ENCODE measurements at places on chromosomes 5 and 9. TPM values are rescaled to one million over a fixed set of nuclear protein-coding genes. Genes with fewer than 3 reads are reported as not detected.

DNA sequence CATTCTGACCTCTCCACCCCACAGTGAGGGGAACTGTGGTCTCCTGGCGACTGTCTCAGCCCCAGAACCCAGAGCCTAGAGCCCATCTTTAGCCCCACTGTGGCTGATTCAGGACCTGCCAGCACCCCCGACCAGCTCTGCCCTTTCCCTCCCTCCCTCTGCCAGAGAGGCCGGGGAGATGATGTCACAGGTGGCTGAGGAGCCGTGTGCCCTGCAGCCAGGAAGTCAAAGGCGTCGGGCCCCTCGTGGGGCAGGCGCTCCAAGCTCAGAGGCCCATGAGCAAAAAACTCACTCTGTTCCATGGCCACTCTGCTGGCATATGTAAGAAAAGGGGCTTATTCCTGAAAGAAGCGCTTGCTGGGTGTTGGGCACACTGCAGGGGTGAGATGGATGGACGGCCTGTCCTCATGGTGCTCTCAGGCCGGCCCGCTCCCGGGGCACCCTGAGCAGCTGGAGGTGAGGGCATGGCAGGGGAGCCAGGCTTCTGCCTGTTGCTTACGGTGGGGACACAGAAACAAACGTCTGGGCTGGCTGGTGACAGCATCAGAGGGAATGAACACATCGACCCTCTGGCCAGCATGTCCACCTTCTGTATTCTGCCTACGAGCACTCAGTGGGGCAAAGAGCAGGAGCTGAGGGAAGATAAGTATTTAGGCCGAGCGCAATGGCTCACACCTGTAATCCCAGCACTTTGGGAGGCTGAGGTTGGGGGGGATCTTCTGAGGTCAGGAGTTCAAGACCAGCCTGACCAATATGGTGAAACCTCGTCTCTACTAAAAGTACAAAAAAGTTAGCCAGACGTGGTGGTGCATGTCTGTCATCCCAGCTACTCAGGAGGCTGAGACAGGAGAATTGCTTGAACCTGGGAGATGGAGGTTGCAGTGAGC is 41.1 kb downstream of the LAMC3 start:
- peak; percentile 56 for DNase-seq

DNA sequence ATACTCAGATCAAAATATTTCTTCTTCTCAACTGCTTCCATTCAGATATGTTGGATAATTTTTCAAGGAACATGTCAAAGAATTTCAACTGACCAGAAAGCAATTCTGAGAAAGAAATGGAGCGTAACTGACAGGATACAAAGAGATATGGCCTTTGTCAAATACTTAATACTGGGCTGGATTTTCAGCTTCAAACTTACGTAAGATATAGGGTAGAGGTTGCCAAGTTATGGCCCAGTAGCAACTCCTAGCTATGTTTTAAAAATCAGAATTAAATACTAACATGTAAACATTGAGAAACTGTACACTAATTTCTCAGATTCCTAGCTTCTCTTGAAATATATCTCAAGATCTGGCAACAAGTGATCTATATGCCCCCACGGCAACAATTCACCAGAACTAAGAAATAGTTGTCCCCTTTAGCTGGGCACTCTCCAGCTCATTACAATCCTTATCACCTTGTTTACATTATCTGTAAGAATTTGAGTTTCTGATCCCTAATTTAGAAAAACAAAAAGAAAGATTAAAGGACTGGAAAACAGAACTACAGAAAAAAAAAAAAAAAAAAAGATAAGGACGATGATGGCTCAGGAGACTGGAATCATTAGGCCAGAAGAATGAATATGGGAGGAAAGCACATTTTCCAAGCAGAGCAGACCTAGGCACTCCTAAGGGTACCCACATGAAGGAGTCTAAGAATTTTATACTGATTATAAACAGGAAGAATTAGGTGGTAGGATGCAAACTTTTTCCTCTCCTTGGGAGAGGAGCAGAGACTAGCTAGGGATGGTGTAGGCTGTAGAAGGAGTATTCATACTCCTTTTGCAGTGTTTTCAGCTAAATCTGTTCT is 23.0 kb downstream of the INIP start:
- no peak for DNase-seq

DNA sequence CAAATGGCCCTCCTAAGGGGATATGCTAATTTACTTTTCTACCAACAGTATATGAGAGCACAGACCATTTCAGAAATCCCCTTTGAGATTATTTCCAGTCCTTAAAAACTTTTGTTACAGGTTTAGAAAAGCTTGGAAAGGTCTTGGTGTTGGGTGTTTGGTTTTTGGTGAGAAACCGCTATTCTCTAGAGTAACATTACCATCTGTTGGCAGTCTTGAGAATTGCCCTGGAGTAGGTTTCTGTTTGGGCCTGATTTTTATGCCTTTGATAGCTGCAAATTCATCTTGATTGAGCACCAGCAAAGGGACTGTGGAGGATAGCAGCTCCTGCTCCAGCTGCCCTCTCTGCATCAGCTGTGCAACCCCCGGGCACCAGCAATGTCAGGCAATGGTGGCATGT is 8.0 kb downstream of the NUDT2 start:
- no peak for DNase-seq

DNA sequence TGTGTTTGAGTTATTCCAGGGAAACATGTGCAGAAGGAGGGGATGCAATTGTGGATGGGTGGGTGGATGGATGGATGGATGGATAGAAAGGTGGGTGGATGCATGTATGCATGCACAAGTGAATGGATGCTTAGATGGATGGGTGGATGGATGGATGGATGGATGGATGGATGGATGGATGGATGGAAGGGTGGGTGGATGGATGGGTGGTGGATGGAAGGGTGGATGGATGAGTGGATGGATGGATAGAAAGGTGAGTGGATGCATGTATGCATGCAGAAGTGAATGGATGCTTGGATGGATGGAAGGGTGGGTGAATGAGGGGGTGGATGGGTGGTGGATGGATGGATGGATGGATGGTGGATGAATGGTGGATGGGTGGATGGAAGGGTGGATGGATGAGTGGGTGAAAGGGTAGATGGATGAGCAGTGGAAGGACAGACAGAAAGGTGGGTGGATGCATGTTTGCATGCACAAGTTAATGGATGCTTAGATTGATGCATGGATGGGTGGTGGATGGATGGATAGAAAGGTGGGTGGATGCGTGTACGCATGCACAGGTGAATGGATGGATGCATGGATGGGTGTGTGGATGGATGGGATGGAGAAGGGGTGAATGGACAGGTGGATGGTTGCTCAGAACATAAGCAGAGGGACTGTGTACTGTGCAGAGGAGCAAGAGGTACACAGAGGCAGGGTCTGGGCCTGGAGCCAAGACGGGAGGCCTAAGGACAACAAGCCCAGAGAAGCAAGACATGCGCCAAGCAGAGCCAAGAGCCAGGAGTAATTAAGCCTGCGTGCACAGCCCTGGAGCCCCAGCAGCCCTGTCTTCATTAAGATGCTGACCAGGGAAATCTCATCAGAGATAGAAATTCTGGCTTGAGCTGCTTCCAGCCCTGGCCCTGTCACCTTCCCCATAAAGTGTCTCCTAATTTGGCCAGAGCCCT is 84.6 kb upstream of the PPP1R26 start:
- DNase-seq, result no peak

- DNase-seq, result peak; percentile 86
Measured at GRCh38 chr5:123422433-123423277, 548 bp downstream of the CEP120 start.

Gene BTF3
- total RNA-seq, result 207 TPM

GRCh38 chr9:16138561-16139491 is 586.0 kb downstream of the CCDC171 start:
- DNase-seq, result peak; percentile 81

- DNase-seq, result no peak
Measured at GRCh38 chr5:37212096-37212495, 37.1 kb downstream of the CPLANE1 start.

Gene SLC22A4
- 3.8 TPM for total RNA-seq

DNA sequence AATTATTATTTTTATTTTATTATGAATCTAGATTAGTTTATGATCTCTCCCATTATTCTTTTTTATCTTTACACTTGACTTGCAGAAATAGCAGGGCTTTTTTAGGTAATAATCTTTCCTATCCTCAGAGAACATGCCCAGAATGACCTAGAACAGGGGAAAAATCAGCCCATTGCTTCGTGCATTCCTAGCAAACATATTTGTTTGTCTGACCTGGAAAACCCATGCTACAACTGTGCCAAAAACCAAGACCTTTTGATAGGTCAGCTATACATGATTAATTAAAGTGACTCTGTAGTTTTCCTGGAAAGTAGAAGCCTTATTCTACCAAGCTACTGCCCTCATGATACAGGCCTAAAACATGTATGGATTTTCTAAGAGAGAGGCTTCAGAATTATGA is 24.1 kb upstream of the CCDC112 start:
- no peak for DNase-seq

Gene NME5
- total RNA-seq, result 5.9 TPM

GRCh38 chr9:123883634-123884033 is 46.3 kb downstream of the DENND1A start:
- no peak for DNase-seq

DNA sequence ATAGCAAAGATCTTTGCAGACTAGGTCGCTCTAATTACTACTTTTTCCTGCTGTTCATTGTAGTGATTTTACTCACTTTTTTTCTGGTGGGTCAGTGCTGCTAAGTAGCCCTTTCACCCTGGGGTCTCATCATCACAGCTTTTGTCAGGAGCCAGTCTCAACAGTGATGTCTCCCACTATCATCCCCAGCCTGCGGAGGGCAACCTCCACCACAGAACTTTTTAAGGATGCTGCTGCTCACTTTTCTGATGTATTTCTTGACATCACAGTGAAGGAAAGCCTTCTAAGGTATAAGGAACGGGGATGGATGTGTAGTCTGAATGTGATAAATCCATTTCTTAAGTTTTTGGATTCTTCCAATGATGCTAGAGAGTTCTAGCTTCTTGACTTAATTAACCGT is 242.5 kb upstream of the RIOK2 start:
- DNase-seq, result no peak

GRCh38 chr5:107671742-107672210 is 1.0 kb upstream of the EFNA5 start:
- DNase-seq, result peak; percentile 97

GRCh38 chr9:127548352-127548881 is 63.7 kb upstream of the STXBP1 start:
- peak; percentile 14 for DNase-seq

- DNase-seq, result peak; percentile 90
Measured at GRCh38 chr9:2013743-2014475, 1.2 kb upstream of the SMARCA2 start.

DNA sequence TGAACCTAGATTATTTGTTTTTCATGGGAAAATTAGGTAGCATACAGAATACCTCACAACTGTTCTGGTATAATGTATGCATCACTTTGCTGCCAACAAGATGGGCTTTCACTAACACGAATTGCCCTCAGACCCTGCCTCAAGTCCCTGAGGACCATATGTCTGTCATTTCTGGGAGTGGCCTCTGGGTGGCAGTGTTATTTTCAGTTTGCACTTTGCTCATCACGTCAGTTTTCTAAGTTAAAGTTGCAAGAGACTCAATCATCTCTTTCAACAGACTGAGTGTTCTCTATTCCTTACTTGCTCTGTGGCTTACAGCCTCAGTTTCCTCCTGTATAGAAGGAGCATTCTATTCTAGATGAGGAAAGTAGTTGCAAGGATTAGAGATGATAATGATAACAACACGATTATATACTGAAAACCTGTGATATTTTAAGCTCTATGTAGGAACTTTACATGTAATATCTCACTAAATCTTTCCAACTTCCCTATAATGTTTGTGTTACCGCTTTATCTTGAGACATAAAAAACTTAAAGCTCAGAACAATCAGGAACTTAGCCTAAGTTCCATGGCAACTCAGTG is 55.7 kb downstream of the TSSK1B start:
- DNase-seq, result peak; percentile 64

- DNase-seq, result peak; percentile 83
Measured at GRCh38 chr9:131624636-131625507, 79.5 kb downstream of the PRRT1B start.

GRCh38 chr5:91225848-91226686 is 157.1 kb downstream of the ARRDC3 start:
- no peak for DNase-seq

Gene CTSV
- 0.36 TPM for total RNA-seq

Gene OSMR
- 189 TPM for total RNA-seq

DNA sequence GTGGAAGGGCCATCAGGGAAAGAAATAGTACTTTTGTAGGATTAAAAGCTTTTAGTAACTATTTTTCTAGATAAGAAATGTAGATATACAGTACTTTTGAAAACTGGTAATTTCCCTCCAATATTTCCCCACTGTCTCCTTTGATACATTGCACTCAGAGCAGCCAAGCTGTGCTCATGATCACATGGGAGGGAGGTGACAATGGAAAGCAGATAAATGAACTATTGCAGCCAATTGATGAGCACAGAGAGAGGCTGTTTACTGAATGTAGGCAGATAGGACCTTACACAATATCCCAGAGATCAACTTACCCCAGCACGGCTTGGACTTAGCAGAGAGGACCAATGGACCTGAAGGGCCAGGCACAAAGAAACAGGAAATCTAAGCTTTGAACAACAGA is 178.0 kb upstream of the NREP start:
- DNase-seq, result no peak

- DNase-seq, result no peak
Measured at GRCh38 chr9:18022642-18023041, 443.8 kb downstream of the SH3GL2 start.

Gene HEMGN
- not detected for total RNA-seq

Gene ST8SIA4
- total RNA-seq, result 1.4 TPM

- DNase-seq, result peak; percentile 52
Measured at GRCh38 chr5:177350776-177351391, 584 bp downstream of the LMAN2 start.

Gene C5orf58
- total RNA-seq, result not detected

DNA sequence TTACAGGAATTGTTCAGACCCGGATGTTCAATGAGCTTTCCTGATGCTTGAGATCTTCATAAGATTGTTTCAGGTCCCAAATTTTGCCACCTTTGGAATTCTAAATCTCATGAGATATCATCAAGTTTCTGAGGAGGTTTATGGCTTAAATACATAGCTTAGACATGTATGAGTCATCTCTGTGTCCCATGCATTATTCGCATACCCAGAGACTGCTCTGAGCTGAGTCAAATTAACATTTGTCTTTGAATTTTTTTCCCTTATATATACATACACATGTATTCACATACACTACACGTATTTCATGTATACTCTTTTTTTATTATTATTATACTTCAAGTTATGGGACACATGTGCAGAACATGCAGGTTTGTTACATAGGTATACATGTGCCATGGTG is 744.6 kb downstream of the BRINP1 start:
- DNase-seq, result no peak

DNA sequence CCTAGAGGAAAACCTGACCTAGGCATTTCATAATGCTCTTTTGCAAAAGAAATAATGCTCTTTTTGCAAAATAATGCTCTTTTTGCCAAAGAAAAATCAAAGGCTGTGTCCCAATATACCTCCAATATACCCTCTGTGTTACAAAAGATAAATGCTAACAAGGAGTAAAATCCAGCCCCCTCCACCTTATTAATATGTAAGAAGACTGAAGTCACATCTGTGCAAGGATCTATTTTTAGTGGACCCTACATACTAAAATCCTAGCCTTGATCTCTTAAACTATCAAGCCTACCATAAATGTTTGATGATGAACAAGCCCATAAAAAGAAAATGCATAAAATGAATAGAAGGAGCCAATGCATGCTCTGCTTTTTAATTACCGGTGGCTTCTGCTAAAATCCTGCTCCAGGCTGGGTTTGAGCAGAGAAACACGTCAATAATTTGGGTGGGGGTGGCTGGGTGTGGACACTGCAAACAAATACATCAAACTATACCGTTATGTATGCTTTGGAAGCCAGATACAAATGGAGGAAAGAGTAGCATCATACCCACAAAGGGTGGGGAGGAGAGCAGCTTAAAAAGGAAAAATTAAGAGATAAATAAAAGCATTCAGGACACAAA is 131.6 kb downstream of the SEMA6A start:
- no peak for DNase-seq
